ENCODE measurements at places on chromosomes 3 and 15.

- peak; percentile 36 for DNase-seq
These were observed 258.6 kb downstream of the RORA start for GRCh38 chr15:60970246-60971170.

GRCh38 chr3:131454501-131454900, 48.3 kb downstream of the MRPL3 start:
- DNase-seq = peak; percentile 55

DNA sequence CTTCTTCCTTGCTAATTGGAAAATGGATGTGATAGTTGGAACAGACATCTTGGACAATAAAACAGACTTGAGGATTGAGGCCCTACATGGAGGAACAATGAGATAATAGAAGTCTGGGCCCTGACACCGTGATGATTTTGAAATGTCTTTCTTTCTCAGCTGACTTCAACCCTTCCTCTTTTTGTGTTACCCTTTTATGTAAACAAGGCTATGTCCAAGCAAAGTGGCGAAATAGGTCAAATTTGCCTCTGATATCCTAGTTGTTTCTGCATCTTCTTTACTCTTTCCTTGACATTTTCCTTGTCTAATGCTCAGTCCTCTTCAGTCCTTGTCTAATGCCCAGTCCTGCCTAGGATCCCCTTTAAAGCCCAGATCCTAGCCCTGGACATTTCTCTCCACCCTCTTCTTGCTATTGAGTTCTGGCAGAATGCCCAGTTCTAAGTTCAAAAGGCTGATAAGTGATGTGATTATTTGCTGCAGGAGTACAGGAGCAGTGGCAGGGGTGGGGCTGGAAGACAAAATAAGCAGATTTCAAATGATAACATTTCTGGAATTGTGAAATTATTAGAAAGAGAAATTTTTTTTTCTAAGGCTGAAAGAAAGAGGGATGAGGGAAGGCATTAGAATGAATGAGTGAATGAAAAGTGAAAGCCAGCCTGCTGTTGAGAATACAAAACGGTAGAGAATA, 6.5 kb upstream of the VPS8 start:
- no peak for DNase-seq

GRCh38 chr3:114690911-114691310, 397.1 kb downstream of the TIGIT start:
- DNase-seq = no peak

GRCh38 chr3:147538034-147538433, 128.9 kb downstream of the ZIC1 start:
- DNase-seq = no peak

DNA sequence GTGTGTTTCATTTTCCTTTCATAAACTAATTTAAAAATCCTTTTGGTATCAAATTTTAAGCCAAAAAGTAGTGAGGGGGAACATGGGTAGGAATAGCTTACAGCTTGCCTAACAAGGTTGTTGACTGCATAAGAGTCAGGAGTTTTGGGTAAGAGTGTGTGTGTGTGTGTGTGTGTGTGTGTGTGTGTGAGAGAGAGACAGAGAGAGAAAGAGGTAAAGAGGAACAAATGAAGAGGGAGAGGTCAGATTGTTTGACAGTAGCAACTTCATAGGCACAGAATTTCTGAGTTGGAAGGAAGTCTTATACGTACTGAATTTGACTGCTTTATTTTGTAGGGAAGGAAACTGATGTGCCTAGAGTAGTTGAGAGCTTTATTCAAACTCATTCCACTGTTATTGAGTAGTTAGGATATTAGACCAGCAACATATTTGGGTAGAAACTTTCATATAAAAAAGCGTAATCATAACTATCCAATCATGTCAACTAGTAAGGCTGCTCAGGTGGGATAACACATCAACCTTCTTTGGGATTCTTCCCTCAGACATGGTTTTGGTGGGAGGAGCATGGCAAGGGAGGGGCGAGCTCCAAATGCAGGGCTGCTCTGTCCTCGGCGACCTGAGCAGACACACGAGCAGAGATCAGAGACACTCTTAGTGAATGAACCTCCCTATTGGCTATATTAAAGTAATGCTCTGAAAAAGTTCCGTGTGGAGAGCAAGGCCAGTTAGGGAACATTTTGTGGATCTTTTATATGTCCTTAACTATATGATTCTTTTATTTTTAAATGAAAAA, 86.4 kb downstream of the LPP start:
- DNase-seq = no peak

DNA sequence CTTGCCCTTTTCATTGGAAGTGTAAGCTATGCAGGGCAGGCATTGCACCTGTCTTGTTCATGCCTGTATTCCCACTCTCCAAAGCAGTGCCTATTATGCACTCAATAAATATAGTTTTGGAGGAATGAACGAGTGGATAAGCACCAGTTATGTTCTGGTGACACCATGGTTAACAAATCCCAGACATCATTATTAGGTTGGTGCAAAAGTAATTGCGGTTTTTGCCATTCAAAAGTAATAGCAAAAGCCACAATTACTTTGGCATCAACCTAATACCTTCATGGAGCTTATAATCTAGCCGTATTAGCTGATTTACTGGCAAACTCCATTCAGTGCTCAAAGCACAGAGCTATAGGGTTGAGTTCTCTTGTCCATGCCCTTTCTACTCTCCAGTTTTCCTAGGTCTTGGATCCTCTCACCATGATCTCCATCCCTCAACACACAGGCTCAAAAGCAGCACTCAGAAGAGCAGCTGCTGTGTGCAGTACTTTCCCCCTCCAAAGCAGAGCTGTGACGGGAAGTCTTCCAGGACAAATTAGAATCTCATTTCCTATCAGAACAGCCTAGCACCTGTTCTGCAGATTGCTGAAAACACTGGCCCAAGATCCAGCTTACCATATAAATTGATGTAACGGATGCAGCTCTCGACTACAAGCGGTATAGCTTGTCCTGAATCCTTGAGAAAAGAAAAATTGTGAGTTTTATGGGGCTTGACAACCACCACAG, 63.2 kb upstream of the RAD18 start:
- DNase-seq = no peak

DNA sequence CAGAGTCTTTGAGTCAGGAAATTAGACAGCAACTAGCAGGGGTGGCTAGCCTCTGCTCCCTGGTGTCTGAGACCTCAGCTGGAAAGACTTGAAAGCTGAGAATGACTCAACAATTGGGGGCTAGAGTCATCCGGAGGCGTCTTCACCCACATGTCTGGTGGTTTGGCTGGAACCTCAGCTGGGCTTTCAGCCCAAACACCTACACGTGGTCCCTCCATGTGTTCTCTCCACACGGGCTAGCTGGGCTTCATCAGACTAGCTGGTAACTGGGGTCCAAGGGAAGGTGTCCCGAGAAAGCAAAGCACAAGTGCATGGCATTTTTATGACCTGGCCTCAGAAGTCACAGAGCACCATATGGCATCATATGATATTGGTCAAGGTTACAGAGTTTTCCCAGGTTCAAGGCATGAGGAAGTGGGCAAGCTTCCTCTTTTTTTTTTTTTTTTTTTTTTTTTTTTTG, 19.9 kb upstream of the ABHD2 start:
- DNase-seq = peak; percentile 99

- peak; percentile 15 for DNase-seq
These were observed 765 bp upstream of the UBE2E2 start for GRCh38 chr3:23202203-23202920.

GRCh38 chr3:172525116-172525613, 1.9 kb upstream of the TNFSF10 start:
- DNase-seq = no peak

DNA sequence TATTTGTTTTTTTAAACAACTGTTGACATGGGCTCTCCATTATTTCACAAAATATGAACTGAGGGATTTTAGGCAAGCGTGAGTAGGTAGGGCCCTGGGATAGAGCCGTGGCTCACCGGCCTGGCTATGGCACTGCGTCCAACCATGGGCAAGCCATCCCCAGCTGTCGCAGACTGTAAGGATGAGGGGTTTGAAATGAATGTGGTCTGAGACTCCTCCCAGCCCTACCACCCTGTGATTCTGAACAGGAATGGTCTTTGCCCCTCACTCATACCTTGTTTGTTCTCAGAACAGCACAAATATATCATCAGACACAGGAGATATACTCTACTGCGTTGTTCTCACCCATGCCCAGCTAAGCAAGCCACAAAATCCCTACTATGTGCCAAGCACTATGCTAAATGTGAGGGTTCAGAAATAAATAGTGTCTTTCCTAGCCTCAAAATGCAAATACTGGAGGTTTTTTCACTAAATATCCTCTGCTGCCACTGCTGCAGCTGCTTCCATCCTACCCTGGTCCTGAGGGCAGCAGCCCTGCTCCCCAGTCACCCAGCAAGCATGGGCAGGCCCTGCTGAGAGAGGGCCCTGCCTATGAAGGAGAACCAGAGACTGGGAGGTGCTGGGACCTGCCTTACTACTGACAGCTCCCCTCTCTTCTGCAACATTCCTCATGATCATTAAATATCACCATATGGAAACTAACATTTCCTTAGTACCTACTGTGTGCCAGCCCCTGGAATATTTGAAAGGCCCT, 102.8 kb downstream of the XXYLT1 start:
- no peak for DNase-seq

- DNase-seq = peak; percentile 1
These were observed 82.0 kb upstream of the PDZRN3 start for GRCh38 chr3:73706771-73707170.

GRCh38 chr3:63814237-63814636, 4.9 kb upstream of the C3orf49 start:
- DNase-seq = peak; percentile 46

DNA sequence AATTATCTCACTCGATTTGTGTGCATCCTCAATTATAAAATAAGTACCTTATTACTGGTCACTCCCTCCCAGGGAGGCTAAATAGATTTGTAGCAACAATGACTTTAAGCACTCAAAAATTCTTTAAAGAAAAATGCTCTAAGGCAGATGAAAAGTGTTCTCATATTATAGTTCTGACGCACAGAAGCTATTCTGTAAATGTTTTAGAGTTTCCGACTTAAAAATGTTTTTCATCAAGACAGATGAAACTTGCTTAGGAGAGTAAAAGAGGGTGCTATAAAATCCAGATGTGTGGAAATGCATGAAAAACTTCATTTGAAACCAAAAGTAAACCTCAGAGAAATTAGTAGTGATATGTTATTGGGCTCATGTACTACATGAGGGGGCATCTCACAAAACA, 398.4 kb upstream of the KCNMB2 start:
- DNase-seq = no peak
